ENCODE measurements at places on chromosomes 3 and 15.

DNA sequence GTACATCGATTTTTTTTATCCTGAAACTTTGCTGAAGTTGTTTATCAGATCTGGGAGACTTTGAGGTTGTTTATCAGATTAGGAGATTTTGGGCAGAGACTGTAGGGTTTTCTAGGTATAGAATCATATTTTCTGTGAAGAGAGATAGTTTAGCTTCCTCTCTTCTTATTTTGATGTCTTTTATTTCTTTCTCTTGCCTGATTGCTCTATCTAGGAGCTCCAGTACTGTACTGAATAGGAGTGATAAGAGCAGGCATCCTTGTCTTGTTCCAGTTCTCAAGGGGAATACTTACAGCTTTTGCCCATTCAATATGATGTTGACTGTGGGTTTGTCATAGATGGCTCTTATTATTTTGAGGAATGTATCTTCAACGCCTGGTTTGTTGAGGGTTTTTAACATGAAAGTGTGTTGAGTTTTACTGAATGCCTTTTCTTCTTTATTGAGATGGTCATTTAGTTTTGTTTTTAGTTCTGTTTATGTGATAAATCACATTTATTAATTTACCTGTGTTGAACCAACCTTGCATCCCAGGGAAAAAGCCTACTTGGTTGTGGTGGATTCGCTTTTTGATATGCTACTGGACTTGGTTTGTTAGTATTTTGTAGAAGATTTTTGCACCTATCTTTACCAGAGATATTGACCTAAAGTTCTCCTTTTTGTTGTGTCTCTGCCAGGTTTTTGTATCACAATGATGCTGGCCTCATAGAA lies 14.9 kb upstream of the DNAAF4 start:
- no peak for DNase-seq

DNA sequence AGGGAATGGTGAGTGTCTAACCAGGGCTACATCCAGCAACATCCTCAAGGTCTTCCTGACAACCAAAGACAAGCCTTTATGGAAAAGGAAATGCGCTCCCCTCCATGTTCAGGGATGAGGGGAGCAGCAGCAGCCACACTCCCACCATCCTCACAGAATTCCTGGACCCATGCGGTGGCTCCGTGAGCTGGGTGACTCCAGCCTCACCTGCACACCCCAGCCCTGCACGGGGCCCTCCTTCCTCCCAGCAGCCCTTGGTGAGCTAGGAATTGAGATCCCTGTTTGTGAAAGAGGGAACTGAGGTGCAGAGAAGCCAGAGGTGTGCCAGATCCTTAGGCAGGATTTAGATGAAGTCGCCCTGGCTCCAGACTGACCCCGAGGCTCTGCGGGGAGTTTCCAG lies 52.3 kb downstream of the GRIP2 start:
- DNase-seq = no peak

GRCh38 chr3:58572013-58572633 lies 5.1 kb downstream of the FAM107A start:
- DNase-seq = no peak

GRCh38 chr3:43087249-43087776 lies 18.6 kb downstream of the POMGNT2 start:
- DNase-seq = no peak

DNA sequence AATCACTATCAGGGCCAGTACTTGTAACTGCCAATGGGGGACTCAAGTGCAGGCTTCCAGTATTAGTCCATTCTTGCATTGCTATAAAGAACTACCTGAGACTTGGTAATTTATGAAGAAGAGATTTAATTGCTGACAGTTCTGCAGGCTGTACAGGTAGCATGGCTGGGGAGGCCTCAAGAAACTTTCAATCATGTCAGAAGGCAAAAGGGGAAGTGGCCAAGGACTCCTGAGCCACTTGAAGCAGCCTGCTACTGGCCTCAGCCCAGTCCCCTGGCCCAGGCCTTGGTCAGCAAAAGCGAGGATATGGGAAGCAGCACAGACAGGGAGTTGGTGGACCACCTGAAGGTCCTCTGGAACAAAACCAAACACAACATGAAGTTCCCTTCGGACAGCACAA lies 29.2 kb upstream of the OR5K1 start:
- no peak for DNase-seq

DNA sequence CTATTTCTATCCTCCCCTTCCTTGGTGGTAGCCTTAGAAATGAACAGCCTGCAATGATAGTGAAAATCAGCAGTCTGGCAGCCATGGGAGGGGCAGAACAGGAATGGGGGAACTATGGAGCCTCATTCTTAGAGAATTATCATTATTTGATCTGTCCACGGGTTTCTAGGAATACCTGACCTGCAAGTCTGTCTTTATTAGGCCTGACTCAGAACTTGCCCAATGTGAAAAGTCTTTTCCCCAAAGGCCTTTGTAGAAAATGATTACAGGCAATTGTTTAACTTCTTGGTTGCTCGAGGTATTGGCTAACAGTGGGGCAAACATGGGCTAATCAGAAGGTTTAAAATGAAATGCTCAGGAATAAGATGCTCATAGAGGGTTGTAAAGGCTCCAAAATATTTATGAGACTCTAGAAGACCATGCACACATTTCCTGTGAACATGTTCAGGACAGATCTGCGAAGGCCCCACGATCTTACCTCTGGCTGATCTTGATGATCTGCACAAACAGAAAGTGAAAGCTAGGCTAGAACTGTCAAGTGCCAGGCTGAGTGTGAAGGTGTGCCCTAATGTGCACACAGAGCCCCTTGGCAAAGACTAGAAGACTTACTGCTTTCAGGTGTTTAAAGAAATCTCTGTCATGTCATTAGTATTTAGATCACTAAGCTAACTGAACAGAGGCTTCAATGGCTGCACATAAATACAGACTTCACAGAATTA lies 39.6 kb upstream of the LAMP3 start:
- DNase-seq = no peak

GRCh38 chr15:71691081-71691457 lies 119.3 kb upstream of the NR2E3 start:
- DNase-seq = no peak

GRCh38 chr15:65837301-65838294 lies 31.7 kb upstream of the RAB11A start:
- DNase-seq = no peak

DNA sequence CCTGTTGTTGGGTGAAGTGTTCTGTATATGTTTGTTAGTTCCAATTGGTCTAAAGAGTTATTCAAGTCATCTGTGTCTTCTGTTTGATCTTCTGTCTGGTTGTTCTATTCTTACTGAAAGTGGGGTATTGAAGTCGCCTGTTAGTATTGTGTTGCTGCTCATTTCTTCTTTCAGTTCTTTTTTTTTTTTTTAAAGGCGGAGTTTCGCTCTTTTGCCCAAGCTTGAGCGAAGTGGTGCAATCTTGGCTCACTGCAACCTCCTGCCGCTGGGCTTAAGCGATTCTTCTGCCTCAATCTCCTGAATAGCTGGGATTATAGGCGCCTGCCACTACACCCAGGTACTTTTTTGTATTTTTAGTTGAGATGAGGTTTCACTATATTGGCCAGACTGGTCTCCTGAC lies 23.5 kb downstream of the PFN2 start:
- no peak for DNase-seq

DNA sequence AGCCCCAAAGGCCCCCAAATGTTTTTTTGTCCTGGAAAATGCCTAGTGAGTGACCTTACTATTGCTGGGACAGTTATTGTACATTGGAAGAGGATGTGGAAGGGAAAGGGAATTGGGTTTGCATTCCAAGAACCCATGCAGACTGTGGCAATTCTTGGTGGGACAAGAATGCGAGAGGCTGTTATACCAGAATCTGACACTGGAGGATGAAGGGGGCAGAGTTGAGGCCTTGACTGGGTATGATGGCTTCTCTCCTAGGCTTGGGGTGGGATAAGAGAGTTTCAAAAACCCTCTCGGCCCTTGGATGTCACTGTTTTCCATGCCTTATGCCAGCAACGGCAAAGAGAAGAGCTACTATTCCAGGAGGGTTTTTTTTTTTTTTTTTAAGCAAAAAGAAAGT lies 25.3 kb downstream of the IL16 start:
- no peak for DNase-seq

DNA sequence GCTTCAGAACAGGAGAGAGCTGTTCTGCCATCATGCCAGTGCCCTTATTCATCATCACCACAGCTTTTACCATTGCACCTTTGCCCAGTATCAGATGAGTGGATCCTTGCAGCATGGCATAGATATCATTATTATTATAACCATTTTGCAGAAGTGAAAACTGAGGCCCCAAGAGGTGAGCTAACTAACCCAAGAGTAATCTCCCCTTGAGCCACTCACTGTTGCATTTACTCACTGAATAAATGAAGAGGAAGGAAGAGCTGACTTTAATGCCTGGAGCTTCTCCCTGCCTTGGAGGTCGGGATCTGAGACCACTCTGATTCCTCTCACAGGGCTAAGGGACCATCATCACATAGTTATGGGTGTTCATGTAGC lies 32.0 kb downstream of the HRH1 start:
- DNase-seq = no peak

Data from neuronal stem cell (in vitro differentiated cells).